ENCODE measurements at places on chromosomes 11 and 22.
A peak's percentile ranks its signal among the peaks of the same experiment; 100 is the strongest.

DNA sequence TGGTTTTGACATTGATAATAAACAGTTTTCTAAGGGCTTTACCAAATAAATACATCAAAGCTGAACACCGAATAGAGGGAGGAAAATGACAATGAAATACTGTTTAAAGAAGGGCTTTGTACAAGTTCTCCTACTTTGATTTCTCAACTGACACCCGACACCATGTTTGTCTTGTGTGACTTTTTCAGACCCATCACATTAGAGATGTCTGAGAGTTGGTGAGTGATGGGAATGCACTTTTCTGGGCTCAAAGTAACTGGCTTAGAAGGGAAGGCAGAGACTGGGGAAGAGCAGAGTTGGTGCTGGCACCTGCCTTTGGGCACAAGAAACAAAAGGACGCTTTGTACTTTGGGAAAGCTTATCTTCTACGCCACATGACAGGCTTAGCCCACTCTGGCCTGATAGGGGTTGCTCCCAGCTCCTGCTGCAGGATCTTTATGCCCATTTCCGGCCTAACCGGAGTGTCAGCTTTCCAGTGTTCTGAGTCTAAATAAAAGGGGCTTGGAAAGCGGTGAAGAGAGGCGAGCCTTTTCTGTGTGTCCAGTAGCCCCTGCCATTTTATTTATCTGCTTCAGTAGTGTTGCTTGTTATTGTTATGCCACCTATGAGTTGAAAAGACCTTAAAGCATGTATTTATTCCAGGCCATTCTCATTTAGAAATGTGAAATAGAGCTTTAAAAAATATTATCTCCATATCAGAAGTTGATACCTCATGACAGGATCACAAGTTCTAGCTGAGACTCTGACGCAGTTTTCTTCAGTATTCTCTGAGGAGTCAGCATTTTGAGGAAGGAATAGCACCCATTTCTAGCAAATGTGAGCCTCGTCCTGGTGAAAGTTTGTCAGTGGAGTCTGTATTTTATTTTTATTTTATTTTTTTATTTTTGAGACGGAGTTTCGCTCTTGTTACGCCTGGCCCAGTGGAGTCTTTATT is 24.2 kb downstream of the KREMEN1 start:
- no peak for DNase-seq

DNA sequence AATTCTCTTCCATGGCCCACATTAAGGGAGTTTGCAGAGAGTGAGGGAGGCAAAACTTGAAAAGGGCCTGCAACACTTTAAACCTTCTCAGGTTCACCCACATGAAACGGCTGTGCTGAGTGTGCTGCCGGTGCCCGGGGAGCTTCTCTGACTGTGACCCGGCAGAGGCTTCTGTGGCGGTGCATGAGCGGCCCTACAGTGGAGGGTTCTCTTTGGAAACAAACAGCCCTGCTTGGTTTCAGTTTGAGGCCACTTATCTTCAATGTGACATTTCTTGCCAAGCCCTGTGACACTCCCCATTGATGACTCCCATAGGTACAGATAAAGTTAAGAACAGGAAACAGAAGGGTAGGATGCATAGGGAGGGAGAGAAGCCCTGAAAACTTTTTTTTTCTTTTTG is 31.8 kb downstream of the FAM118A start:
- no peak for DNase-seq

DNA sequence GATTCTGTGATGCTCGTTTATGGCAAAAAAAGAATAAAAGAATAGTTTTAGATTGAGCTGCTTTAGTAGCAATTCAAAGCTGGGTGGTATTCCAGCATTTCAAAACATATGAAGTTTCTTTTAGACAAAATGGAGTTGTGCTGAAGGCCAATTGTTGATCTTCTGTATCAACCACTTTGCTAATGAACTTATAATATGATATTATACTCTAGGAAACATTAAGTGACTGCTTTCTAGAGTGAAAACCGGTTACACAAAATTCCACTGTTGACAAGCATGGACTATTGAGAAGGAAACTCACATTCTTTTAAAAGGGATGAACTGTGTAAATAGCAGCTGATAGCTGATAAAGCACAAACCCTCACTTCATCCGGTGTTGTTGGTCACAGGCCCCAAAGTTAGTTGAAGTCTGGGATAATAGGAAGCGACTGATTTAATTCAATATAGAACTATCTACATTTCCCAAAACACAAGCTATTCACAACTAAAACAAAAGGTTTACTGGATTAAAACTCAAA is 255.1 kb downstream of the CADM1 start:
- DNase-seq, result no peak

- no peak for DNase-seq
Measured at GRCh38 chr11:70364745-70365543, 33.4 kb upstream of the CTTN start.

GRCh38 chr11:128058580-128059208 is 528.7 kb downstream of the ETS1 start:
- DNase-seq, result no peak

DNA sequence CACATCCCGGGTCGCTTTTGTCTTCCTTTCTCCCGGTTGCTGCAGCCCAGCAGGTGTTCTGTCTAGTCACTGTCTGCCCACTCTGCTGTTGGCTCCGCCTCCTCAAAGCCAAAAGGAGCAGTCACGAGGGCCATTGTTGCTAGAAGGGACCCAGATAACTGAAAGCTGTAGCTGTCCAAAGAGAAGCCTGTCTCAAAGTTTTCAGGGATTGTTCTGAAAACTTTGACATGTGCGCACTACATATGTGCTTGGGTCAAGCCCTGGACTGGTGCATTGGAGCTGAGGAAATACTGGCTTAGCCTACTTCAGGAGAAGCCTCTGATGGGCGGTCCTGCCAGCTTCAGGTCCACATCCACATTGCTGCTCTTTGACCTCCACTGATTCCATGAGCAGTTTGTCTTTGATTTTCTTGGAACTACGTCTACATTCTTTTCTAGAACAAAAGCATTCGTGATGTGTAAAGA is 8.8 kb upstream of the OR2AT4 start:
- DNase-seq, result no peak

DNA sequence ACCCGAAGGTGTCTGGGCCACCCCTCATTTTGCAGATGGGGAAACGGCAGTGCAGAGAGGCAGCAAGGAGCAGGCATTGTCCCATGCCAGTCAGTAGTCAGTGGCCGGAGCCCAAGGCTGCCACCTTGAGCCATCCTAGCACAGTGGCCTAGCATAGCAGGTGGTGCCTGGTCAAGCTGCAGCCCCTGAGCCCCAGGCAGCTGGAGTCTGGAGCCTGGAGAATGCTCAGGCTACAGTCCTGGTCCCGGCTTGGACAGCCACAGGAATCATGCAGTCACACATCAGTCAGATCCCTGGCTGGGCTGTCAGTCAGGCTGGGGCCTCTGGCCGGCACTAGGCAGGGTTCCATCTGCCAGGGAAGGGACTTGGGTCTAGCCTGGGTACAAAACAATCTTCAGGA is 18.6 kb downstream of the KCNC1 start:
- no peak for DNase-seq

- DNase-seq, result no peak
Measured at GRCh38 chr11:18733202-18733601, 7.2 kb upstream of the IGSF22 start.

GRCh38 chr11:66428933-66429332 is 8.1 kb downstream of the NPAS4 start:
- DNase-seq, result no peak

- no peak for DNase-seq
Measured at GRCh38 chr22:25923914-25924313, 181.9 kb downstream of the MYO18B start.

DNA sequence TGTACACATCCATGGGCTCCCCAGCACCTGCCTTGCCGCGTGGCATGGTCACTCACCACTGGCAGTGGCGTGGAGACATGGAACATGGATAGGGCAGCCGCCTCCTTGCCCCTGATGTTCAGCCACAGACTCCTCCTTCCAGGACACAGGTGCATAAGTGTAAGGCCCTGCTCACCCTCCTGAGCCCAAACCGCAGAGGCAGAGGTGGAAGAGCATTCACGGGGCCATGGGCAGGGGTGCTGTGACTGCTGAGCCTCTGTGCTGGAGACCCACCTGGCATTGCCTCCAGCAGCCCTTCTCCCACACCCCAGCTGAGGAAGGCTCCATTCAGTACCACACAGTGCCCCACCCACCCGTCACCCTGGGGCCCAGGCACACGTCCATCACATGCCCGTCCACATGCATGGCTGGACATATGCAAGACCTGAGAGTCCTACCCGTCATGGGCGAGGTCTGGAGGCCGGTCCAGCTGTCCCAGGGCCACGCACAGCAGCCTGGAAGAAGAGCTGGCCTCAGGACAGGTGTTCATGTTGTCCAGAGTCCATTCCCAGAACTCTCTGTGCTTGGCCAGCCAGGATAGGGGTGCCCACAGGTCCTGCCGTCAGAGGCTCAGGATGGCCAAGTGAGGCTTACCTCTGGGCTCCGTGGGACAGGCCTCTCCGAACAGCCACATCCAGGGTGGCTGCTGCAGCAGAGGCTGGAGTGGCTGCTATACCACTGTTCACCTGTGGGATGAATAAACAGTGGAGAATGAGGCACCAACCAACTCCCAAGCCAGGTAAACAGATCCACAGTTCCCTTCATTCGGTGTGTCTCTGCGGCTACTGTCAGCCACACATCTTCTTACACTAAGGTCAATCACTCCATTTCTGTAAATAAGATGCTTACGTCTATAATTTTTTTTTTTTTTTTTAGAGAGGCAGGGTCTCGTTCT is 1.7 kb upstream of the TUBGCP6 start:
- no peak for DNase-seq

DNA sequence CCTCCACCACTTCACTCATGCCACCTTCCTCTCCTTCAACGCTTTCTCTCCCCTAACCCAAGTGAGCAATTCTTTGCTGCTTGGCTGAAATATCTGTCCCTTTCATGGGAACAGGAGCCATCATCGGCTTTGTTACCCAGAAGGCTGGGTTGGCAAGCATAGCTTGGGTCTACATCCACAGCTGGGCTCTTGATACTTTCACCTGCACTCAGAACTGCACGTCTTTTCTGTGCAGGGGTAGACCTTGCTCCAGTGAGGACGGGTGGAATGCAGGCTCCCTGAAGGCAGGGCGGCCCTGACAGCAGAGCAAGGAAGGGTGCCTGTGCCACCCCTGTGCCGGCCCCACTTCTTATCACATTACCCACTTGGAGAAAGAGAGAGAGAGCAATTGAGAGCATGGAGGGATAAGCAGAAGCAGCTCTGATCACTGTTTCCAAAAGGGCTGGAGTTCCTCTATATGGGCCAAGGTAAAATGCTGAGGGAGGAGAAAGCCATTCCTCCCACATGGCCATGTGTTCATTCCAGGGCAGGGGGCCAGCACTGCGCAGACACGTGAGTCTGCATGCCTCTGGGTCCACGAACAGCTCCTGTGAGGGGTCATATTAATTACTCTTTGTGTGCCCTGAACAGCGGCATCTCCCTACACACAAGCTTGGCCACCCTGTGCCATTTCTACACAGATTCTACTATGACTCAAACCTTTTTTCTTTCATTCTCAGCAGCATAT is 181.8 kb downstream of the BUD13 start:
- DNase-seq, result no peak

GRCh38 chr11:75245356-75246005 is 4.9 kb downstream of the TPBGL start:
- no peak for DNase-seq

GRCh38 chr11:58513747-58514367 is 6.0 kb upstream of the OR5B21 start:
- DNase-seq, result peak; percentile 75

DNA sequence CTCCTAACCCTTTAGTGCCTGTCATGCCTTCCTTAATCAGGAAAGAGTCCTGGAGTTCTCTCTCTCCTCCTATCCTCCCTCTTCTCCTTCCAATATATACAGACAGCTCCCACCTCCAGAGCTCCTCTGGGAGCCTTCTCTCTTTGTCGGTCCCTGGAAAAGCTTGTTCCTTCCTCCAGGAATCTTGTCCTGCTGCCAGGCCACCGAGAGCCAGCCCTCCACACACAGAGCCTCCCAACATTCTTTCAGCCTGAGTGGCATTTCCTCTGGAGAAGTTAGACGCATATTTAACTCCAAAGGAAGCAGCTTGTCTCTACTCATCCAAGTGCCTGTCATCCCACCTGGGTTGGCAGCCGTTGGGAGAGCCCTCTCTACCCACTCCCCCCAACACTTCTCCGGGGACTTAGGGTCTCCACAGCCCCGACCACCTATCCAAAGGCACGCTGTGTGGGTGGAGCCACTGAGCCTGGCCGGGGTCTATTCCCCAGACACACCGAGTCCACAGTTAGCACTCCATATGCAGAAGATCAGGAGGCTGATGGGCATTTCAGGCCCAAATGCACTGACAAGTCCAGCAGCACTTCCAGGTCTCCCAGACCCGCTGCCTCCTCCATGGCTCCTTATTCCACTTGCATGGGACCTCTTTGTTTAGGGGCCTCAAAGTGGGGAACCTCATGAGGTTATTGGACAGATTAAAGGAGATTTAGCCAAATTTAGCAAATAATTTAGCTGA is 31.1 kb downstream of the DKK3 start:
- peak; percentile 87 for DNase-seq

DNA sequence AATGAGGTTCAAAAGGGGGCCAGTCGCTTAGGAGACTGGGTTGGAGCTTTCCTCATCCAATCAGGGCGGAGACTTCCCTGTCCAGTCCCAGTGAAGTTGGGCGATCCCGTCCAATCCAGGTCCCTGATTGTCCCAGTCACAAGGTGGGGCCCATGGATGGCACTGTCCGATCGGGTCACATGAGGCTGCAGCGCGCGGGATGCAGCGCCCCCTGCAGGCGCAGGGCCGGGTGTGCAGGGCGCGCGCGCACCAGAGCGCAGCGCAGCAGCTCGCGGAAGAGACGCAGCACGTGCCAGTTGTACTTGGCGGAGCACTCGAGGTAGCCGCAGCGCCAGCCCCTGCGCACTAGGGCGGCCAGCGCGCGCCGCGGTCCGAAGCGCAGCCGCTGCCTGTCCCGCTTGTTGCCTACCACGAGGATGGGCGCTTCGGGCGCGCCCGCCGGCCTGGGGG is 2.3 kb downstream of the RASL10A start:
- DNase-seq, result peak; percentile 44

DNA sequence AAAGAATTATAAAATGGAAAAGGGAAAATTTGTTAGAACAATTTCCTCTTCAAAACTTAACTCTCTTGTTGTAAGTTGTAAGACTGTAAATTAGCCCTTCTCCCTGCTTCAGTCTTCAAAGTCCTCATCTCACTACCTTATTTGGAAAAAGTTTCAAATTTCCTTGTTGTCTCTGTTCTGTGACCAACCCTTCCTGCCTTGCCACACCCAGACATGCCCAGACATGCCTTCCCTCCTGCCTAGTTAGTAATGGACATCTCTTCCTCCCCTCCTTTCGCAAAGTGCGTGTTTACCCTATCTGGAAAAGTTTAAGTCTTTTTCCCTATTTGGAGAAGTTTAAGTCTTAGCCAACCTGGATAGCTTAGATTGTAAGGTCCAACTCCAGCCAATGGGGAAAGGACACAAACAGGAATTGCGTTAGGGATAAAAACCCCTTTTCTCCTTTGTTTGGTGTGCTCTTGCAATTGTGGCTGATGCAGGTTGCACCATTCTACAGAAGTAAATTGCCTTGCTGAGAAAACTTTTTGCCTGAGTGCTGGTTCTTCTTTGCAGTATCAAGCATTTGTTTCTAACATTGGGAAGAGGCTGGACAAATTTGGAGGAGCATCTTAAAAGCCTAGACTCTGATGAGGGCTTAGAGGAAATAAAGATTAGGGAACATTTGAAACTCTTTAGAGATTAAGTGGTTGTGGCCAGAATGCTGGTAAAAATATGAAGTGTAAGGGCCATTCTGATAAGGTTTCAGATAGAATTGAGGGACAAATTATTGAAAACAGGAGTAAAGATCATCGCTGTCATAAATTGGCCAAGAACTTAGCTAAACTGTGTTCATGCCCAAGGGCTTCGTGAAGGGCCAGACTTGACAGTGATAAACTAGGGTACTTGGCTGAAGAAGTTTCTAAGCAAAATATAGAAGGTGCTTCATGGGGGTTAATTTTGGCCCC is 15.4 kb downstream of the OR52K2 start:
- DNase-seq, result no peak

- DNase-seq, result no peak
Measured at GRCh38 chr11:112123129-112123528, 36.5 kb downstream of the SDHD start.

All from AG08395 (cell line).